GM12892 (cell line): ENCODE measurements at places on chromosomes 16 and 17.
A peak's percentile ranks its signal among the peaks of the same experiment; 100 is the strongest.

GRCh38 chr17:57379237-57379894, 123.0 kb downstream of the MSI2 start:
- no peak for DNase-seq

- no peak for DNase-seq
Measured at GRCh38 chr17:80919331-80920311, 72.0 kb upstream of the CHMP6 start.

- peak; percentile 6 for DNase-seq
Measured at GRCh38 chr16:57617604-57618111, 10.8 kb upstream of the ADGRG1 start.

DNA sequence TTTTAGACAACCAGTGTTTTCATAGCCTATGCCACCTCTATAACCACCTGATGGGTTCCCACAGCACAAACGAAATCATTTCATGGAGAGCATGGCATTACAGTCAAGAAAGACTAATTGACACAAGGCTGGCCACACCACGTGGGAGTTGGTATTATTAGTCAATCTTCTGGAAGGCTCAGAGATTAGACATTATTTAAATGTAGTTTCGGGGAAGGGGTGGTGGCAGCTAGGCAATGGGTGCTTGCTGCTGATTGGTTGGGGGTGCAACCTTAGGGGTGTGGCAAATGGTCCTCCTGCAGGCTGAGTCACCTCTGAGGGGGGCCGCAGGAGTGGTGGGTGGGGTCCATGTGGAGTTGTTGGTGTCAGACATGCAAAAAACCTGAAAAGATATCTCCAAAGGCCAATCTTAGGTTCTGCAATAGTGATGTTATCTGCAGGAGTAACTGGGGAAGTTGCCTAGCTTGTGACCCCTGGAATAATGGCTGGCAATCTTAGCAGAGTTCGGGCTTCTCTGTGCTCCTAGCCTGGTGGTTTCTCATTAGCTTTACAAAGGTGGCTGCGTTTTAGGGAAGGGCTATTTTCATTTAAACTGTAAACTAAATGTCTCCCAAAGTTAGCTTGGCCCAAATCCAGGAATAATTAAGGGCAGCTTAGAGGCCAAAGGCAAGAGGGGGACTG, 4.6 kb downstream of the TEN1 start:
- no peak for DNase-seq

DNA sequence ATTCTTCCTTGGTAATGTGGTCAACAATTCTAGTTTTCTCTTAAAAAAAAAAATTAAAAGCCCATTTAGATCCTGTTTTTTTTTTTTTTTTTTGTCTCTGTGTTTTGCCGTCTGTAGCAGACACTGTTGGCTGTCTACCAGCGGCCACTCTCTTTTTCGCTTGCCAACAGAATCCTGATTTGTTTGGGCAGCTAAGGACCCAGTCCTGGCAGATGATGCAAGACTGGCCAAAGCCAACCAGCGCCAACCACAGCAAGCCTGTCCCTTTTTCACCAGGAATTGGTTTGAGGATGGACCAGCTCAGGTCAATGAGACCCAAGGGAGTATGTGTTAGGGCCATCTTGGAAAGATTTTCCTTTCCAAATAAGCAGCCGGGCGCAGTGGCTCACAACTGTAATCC, 28.2 kb downstream of the ST3GAL2 start:
- no peak for DNase-seq

DNA sequence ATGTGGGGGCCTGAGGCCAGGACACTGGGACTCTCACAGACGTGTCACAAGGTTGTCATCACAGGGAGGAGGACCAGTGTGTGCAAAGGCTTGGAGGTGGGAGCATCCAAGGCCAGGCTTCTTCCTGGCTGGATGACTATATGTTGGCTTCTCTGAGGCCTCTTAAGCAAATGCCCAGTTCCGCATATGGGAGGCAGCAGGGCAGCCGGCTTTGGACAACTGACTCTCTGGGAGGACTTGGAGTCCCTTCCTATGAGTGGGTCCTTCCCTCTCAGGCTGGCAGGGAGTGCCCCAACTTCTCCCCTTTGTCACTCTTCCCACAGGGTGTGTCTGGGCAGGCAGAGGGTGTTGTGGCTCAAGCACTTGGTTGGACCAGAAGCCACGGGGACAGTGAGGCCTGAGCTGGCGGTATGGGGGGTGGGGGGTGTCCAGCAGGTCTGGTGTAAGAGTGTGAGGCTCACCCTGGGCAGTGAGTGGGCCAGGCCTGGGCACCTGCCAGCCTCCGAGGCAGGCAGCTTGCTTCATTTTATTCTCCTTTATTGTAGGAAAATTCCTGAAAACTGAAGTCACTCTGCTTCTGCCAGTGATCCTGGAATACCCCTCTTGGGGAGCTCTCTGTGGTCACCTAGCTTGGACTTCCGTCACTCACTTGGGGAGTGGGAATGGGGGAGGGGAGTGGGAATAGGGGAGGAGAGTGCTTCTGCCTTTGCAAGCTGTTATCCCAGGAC, 14.9 kb downstream of the ADGRG1 start:
- DNase-seq: no peak

DNA sequence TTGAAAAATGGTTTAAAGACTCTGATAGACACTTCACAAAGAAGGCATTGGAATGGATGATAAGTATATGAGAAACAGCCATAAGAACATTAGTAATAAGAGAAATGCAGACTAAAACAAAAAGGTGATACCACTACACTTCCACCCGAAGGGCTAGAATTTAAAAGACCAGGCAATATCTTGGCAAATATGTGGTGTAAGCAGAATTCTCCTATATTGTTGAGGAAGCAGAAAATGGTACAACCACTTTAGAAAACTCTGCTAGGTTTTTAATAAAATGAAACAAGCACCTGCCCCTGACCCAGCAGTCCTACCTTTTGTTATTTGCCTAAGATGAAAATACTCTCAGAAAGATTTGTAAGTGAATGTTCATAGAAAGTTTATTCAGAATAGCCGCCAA, 43.7 kb downstream of the MAP2K4 start:
- DNase-seq: no peak
